ENCODE measurements at places on chromosomes 7 and 10. TPM values are rescaled to one million over a fixed set of nuclear protein-coding genes. Genes with fewer than 3 reads are reported as not detected.

DNA sequence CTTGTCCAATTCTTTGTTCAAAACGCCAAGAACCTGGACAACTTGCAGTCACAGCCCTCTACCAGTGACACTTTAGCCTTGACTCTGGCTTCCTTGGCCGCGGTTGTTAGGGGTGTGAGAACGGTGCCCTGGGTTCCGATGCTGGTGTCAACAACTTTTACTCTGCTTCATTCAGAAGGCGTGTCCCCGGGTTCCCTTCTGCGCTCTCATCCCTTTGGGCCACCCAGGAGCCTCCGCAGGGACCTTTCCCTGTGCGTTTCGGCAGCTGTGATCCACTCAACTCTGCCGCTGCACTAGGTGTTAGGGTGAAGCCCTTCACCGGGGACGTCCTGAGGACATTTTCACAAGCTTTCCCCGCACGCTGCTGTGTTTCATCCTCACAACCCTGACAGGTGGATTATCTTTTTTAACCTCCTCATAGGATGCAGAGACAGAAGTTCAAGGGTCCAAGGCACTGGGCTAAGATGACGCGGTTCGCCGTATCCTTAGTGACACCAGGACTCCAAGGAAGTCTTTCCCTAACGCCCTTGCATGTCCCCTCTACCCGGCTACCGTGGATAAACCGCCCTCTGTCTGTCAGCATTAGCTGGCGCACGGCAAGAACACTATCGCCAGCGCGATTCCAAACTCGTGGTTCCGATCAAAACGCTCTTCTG is 133.5 kb upstream of the SHH start:
- H3K27ac ChIP-seq, result no peak overlapping the region
- H3K27me3 ChIP-seq, result no peaks in the 10 kb centered on the region
- H3K4me1 ChIP-seq, result no peaks in the 10 kb centered on the region
- H3K36me3 ChIP-seq, result no peaks in the 10 kb centered on the region

DNA sequence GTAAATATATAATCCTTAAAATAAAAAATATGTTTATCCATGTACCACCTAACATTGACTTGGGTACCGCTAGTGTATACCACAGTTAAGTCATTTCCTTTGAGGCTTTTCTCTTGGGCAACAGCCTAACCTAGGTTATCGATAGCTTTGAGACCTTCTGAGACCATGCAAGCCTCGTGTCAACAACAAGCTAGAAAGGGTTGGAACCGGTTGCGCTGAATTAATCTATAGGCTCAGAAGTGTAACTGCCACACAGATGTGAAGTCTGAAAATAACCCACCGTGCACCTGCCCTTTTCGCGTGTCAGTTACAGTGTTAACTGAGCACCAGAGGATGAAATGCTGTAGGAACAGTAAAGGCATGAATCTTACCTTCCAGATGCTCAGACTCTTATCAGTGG is 59.8 kb downstream of the ARID5B start:
- H3K4me3 ChIP-seq, result no peak overlapping the region
- H3K27me3 ChIP-seq, result no peaks in the 10 kb centered on the region
- H3K27ac ChIP-seq, result no peak overlapping the region
- no peak for DNase-seq
- no peaks in the 10 kb centered on the region for H3K36me3 ChIP-seq

- H3K27me3 ChIP-seq, result no peaks in the 10 kb centered on the region
- no peak for DNase-seq
These were observed 51.8 kb downstream of the MARCHF5 start for GRCh38 chr10:92342796-92343195.

DNA sequence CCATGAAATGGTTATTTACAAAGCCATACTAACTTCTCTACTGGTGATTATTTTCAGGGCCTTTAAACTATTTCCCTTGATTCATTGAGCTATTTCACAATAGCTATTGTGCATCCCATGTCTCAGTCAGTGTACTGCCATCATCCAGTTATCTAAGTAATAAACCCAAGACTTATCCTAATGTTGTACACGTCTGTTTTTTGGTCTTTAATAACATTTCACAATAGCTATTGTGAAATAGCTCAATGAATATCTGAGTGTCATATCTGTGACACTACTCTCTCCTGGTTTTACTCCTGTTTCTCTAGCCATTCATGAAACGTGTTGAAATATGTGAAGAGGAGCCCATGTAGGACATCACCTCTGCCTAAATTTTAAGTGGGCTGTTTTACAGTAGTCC is 36.5 kb upstream of the TMEM140 start:
- H3K4me1 ChIP-seq, result no peaks in the 10 kb centered on the region
- H3K4me3 ChIP-seq, result no peak overlapping the region
- no peaks in the 10 kb centered on the region for H3K36me3 ChIP-seq
- no peak overlapping the region for H3K27ac ChIP-seq

GRCh38 chr10:133397938-133398337 is 4.0 kb downstream of the MTG1 start:
- no peaks in the 10 kb centered on the region for H3K4me1 ChIP-seq
- no peaks in the 10 kb centered on the region for H3K27me3 ChIP-seq
- H3K4me3 ChIP-seq, result no peak overlapping the region
- H3K27ac ChIP-seq, result no peak overlapping the region
- no peak for DNase-seq

Gene IFIT1B
- not detected for polyA plus RNA-seq

Gene ANKRD7
- polyA plus RNA-seq, result not detected

- no peaks in the 10 kb centered on the region for H3K27me3 ChIP-seq
- no peak for DNase-seq
- no peaks in the 10 kb centered on the region for H3K36me3 ChIP-seq
- no peak overlapping the region for H3K27ac ChIP-seq
- H3K4me3 ChIP-seq, result no peak overlapping the region
These were observed 448.5 kb upstream of the ANKRD30A start for GRCh38 chr10:36676756-36677430.

Gene MRLN
- polyA plus RNA-seq, result not detected

Gene CACNA2D1
- polyA plus RNA-seq, result 4.5 TPM

Gene FKBP9
- polyA plus RNA-seq, result 55.9 TPM

- H3K27me3 ChIP-seq, result no peaks in the 10 kb centered on the region
- DNase-seq, result no peak
- H3K36me3 ChIP-seq, result no peaks in the 10 kb centered on the region
- H3K27ac ChIP-seq, result no peak overlapping the region
These were observed 146.6 kb upstream of the PDE1C start for GRCh38 chr7:32216759-32217158.

- no peak overlapping the region for H3K27ac ChIP-seq
- H3K27me3 ChIP-seq, result no peaks in the 10 kb centered on the region
- H3K4me1 ChIP-seq, result peaks cover 2% of the 10 kb centered on the region
- DNase-seq, result no peak
- no peak overlapping the region for H3K4me3 ChIP-seq
- H3K36me3 ChIP-seq, result no peaks in the 10 kb centered on the region
These were observed 24.7 kb downstream of the CELF2 start for GRCh38 chr10:11042357-11042756.

- no peak overlapping the region for H3K27ac ChIP-seq
- H3K4me1 ChIP-seq, result no peaks in the 10 kb centered on the region
- H3K27me3 ChIP-seq, result no peaks in the 10 kb centered on the region
- no peak overlapping the region for H3K4me3 ChIP-seq
- DNase-seq, result no peak
These were observed 102.4 kb downstream of the SEMA3A start for GRCh38 chr7:84092207-84092606.

DNA sequence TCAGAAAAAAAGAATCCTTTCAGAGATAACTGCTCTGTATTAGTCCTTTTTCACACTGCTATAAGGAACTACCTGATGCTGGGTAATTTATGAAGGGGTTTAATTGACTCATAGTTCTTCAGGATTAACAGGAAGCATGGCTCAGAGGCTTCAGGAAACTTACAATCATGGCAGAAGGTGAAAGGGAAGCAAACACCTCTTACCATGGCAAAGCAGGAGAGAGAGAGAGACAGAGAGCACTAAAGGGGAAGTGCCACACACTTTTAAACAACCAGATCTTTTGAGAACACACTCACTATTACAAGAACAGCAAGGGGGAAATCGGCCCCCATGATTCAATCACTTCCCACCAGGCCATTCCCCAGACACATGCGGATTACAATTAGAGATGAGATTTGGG is 114.2 kb downstream of the TES start:
- H3K4me3 ChIP-seq, result no peak overlapping the region
- H3K36me3 ChIP-seq, result no peaks in the 10 kb centered on the region
- H3K27me3 ChIP-seq, result no peaks in the 10 kb centered on the region
- DNase-seq, result no peak

Gene MUC3A
- 5.5 TPM for polyA plus RNA-seq

- no peaks in the 10 kb centered on the region for H3K27me3 ChIP-seq
- H3K27ac ChIP-seq, result no peak overlapping the region
- no peaks in the 10 kb centered on the region for H3K4me1 ChIP-seq
- no peak overlapping the region for H3K4me3 ChIP-seq
- H3K36me3 ChIP-seq, result peaks cover 8% of the 10 kb centered on the region
These were observed 97.8 kb downstream of the ABCC2 start for GRCh38 chr10:99880080-99880835.

DNA sequence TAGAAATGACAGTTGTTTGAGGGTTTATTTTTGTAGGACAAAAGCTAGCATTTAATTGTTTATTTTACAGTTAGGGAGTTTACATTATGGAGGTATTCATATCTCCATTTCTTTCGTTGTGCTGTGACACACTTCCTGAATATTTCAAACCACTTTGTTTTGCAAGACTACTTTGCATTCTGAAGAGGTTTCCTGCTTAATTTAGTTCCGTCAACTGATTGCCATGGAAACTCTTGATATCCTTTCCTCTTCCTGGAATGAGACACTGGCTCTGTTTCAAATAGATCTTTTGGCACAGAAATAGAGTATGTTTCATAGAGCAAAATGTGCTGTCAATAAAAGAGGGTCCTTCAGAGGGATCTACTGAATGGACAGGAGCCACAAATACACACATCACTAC is 159.5 kb upstream of the AGR3 start:
- H3K4me3 ChIP-seq, result no peak overlapping the region
- no peaks in the 10 kb centered on the region for H3K4me1 ChIP-seq
- H3K27ac ChIP-seq, result no peak overlapping the region
- H3K36me3 ChIP-seq, result no peaks in the 10 kb centered on the region
- no peaks in the 10 kb centered on the region for H3K27me3 ChIP-seq

DNA sequence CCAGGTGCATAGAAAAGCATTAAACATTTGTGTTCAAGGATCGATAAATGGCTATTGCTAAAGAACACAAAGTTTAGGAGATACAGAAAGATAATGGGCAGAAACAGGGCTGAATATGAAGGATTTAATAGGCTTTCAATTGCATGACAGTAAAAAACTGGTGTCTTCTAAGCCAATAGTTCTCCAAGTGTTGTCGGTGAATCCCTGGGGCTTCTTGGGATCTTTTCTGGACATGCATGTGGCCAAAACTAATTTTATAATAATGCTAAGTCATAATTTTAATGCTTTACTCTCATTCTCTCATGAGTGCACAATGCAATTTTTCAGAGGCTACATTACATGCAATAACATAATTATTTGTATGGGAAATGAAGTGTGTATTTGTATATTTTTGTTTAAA is 521.1 kb upstream of the ANKRD30A start:
- H3K36me3 ChIP-seq, result no peaks in the 10 kb centered on the region
- H3K4me3 ChIP-seq, result no peak overlapping the region
- H3K27ac ChIP-seq, result no peak overlapping the region
- H3K27me3 ChIP-seq, result no peaks in the 10 kb centered on the region
- H3K4me1 ChIP-seq, result no peaks in the 10 kb centered on the region

DNA sequence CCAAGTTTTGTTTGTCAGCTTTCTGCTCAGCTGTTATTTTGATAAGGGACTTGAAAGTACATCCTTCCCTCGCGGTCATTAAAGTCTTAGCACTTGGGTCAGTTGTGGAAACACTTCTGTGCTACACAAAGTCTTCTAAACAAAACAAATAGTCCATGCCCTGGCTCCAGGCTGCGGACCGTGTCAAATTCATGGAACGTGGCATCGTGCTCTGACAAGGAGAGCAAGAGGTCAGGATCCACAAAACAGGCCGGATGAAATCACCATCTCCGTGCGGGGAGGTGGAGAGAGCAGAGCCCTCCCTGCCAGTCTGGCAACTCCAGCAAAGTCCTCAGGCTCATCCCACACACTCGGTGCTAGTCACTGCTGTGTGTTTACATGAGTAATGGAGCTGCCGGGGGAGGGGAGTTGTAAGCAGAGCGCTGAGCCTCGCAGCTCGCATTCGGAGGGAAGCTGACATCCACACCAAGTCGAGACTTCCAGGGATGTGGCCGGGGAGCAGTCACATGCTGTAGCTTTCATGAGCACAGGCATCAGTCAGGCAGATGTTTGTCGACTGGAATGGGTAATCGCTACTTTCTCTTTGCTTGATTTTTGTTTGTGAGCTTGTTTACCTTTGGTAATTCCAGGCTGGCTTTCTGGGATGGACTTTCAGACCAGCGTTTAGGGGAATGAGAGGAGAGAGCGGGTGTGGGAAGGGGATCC is 147.6 kb downstream of the ARID5B start:
- H3K27me3 ChIP-seq, result no peaks in the 10 kb centered on the region
- H3K27ac ChIP-seq, result peak overlapping the region; percentile 96
- peaks cover 9% of the 10 kb centered on the region for H3K4me1 ChIP-seq
- peak overlapping the region; percentile 99 for H3K4me3 ChIP-seq

GRCh38 chr7:83178796-83179195 is 16.1 kb upstream of the PCLO start:
- H3K27ac ChIP-seq, result no peak overlapping the region
- no peaks in the 10 kb centered on the region for H3K27me3 ChIP-seq
- no peaks in the 10 kb centered on the region for H3K36me3 ChIP-seq
- DNase-seq, result no peak
- no peaks in the 10 kb centered on the region for H3K4me1 ChIP-seq

Gene HOXA5
- 2.7 TPM for polyA plus RNA-seq

- H3K36me3 ChIP-seq, result no peaks in the 10 kb centered on the region
- no peak overlapping the region for H3K27ac ChIP-seq
- no peak overlapping the region for H3K4me3 ChIP-seq
- no peak for DNase-seq
These were observed 1055.4 kb upstream of the AUTS2 start for GRCh38 chr7:68542831-68543230.

- H3K4me1 ChIP-seq, result peaks cover 3% of the 10 kb centered on the region
- no peak for DNase-seq
- peak overlapping the region; percentile 43 for H3K27ac ChIP-seq
These were observed 26.5 kb downstream of the HDAC9 start for GRCh38 chr7:18521945-18522566.

- DNase-seq, result no peak
- H3K4me3 ChIP-seq, result no peak overlapping the region
- H3K27ac ChIP-seq, result no peak overlapping the region
- no peaks in the 10 kb centered on the region for H3K36me3 ChIP-seq
- H3K4me1 ChIP-seq, result no peaks in the 10 kb centered on the region
These were observed 444.6 kb downstream of the NRG3 start for GRCh38 chr10:82319562-82319961.

Gene PPP1R17
- not detected for polyA plus RNA-seq

DNA sequence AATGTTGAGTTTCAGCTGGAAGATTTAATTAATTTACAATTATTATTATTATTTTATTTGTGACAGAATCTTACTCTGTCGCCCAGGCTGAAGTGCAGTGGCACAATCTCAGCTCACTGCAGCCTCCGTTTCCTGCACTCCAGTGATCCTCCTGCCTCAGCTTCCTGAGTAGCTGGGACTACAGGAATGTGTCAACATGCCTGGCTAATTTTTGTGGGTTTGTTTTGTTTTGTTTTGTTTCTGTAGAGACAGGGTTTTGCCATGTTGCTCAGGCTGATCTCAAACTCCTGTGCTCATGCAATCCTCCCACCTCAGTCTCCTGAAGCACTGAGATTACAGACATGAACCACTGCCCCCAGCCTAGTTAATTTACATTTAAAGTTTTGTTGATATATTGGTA is 93.8 kb upstream of the MEOX2 start:
- no peak for DNase-seq
- H3K4me1 ChIP-seq, result no peaks in the 10 kb centered on the region
- H3K4me3 ChIP-seq, result no peak overlapping the region
- H3K27ac ChIP-seq, result no peak overlapping the region

Gene CPA5
- not detected for polyA plus RNA-seq

- no peaks in the 10 kb centered on the region for H3K36me3 ChIP-seq
- H3K27me3 ChIP-seq, result no peaks in the 10 kb centered on the region
- peak; percentile 47 for DNase-seq
- no peaks in the 10 kb centered on the region for H3K4me1 ChIP-seq
- no peak overlapping the region for H3K4me3 ChIP-seq
- no peak overlapping the region for H3K27ac ChIP-seq
These were observed 62.8 kb downstream of the ZEB1 start for GRCh38 chr10:31381766-31382316.

Gene CPEB3
- polyA plus RNA-seq, result 1.4 TPM
